ENCODE measurements at places on chromosomes 5 and 9.

- DNase-seq, result no peak
Measured at GRCh38 chr9:14136646-14137370, 177.1 kb downstream of the NFIB start.

GRCh38 chr9:104765138-104765537 lies 1.2 kb downstream of the NIPSNAP3B start:
- no peak for DNase-seq

DNA sequence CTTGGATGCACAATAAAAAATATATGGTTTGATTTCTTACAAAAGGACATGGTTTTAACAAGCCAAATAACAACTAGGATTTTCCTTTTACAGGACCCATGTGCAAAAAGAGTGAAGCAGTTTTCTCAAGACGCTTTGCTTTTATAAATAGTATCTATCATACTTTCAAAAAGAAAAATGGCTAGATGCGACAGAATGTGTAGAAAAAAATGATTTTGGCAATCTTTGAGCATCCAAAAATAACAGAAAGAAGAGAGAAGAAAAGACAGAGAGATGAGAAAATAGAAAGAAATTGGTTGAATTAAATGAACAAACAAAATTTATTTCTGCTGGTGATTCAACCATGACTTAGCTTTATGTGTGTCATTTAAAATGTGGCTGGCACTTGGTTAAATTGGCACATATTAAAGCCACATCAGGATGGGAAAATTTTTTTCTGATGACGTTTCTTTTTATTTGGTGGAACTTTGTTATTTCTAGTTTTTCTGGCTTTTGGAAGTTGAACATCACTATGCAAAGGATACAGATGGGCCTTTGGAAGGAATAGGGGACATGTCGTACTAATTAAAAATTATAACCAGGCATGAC lies 35.6 kb upstream of the NREP start:
- DNase-seq, result no peak

DNA sequence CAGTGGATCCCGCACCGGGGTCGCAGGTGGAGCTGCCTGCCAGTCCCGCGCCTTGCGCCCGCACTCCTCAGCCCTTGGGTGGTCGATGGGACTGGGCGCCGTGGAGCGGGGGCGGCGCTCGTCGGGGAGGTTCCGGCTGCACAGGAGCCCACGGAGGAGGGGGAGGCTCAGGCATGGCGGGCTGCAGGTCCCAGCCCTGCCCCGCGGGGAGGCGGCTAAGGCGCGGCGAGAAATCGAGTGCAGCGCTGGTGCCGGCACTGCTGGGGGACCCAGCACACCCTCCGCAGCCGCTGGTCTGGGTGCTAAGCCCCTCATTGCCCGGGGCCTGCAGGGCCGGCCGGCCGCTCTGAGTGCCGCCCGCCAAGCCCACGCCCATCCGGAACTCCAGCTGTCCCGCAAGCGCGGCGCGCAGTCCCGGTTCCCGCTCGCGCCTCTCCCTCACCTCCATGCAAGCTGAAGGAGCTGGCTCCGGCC lies 120.6 kb upstream of the MEF2C start:
- no peak for DNase-seq

GRCh38 chr5:88480245-88480644 lies 211.6 kb upstream of the TMEM161B start:
- DNase-seq, result no peak

- no peak for DNase-seq
Measured at GRCh38 chr5:93566091-93566490, 14.9 kb downstream of the NR2F1-AS1 start.

DNA sequence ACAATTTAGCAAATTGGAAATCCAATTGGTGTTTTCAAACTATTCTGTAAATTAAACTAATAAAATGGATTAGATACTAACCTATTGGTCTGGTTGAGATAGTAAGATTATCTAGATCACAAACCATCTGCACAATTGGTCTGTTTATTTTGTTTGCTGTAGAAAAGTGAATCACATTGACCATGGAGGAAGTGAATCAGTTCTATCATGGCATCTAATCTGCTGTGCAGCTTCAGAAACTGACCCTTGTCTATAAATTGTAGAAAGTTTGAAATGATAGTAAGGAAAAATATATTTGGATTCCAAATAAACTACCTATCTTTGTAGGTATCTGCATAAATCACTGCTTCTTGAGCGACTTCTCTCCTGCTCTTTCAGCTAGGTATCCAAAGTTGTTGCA lies 1865.4 kb downstream of the MAT2B start:
- no peak for DNase-seq

Data from neural progenitor cell (in vitro differentiated cells).